ENCODE measurements at places on chromosomes 5 and 9.

DNA sequence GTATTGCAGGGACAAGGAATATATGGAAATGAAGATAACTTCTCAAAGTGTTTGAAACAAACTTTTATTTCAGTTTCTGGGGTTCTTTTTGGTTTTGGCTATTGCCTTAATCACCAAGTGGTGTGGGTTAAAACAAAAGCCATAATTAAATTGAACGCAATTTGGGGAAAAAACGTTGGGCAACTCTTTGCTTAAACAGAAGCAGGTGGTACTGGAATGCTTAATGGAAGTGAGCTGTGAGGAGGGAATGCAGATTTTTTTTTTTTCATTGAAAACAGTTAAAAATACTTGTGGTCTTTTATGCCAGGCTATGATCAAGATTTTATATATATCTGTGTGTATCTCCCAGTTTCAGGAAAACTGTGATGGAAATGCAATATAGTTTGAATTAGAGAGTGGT lies 195.7 kb upstream of the TUT7 start:
- DNase-seq, result no peak

GRCh38 chr9:127765418-127765817 lies 13.0 kb downstream of the SH2D3C start:
- no peak for DNase-seq

GRCh38 chr5:8628521-8628920 lies 759.6 kb downstream of the MTRR start:
- DNase-seq, result peak; percentile 79

- no peak for DNase-seq
Observed at GRCh38 chr5:139700711-139701055, 52.5 kb downstream of the CXXC5 start.

DNA sequence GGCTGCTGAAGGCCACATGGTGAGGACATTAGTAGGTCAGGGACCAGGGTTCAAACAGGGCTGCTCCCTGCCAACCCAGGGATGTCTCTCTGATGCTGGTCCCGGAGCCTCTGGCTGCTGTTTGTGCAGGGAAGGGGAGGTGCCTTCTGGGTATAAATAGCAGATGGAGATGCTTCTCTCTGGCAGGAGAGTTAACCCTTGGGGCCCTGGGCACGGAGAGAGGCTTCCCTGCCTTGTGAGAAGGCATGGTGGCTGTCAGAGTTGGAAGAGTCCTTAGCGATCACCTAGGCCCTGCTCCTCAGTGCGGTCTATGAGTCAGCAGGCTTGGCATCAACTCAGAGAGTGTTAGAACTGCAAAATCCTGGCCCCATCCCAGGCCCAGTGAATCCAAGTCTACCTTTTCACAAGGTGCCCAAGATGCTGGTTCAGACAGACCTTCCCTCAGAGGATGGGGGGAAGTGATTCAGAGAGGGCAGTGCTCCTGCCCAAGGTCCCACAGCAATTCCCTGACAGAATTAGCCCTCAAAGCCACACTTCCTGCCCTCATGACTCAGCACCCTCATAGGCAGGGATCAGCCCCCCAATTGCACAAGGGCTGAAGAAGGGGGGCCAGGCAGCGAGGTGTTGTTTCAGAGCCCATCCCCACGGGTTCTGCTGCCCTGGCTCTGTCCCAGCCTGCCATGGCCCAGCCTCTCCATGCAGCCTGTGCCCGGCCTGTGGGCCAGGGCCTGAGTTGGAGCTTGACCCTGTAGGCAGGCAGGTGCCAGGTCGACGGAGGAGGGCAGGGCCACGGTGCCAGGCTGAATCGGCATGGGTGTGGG lies 25.6 kb downstream of the CAMK2A start:
- DNase-seq, result no peak

DNA sequence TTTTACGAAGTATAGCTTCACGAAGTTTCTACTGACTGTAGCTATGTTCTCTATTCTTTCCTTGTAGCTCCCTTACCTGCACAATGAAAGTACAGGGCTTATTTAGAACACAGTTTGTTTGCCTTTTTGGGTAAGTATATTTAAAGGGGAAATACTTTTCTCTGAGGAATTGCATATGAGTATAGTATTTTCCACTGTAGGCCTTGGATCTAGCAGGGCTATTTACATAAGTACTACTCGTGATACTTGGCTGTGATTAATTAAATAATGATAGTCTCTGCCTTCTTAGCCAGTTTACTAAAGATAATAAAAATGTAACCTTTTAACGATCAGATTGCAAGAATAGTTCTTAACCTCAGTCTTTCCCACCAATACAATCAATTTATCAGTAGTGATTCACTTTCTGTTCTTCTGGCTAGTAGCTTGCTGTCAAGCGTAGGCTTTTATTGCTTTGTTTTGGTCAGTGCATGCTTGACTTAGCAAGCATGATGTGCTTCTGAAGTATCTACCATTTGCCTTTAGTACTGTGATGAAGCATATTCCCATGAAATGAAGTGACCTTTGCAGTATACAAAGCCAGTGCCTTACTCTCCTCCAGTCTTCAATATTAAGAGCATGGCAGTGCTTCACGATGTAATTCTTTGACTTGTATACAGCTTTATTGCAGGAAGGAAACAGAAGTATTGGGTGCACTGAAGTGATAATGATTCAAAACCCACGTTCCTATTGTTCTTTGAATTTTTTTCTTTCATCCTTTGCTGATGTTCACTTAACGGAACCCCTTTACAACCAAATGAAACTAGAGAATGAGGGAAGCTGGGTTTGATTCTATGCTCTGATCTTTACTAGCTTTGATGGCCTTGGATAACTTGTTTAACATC lies 64.2 kb downstream of the SLC44A1 start:
- no peak for DNase-seq

GRCh38 chr5:88536146-88536545 lies 267.5 kb upstream of the TMEM161B start:
- DNase-seq, result no peak

- no peak for DNase-seq
Observed at GRCh38 chr5:152688561-152689249, 283.6 kb upstream of the NMUR2 start.

GRCh38 chr5:10463566-10463965 lies 21.9 kb downstream of the ROPN1L start:
- DNase-seq, result no peak

- DNase-seq, result no peak
Observed at GRCh38 chr5:76475936-76476335, 72.9 kb downstream of the IQGAP2 start.

DNA sequence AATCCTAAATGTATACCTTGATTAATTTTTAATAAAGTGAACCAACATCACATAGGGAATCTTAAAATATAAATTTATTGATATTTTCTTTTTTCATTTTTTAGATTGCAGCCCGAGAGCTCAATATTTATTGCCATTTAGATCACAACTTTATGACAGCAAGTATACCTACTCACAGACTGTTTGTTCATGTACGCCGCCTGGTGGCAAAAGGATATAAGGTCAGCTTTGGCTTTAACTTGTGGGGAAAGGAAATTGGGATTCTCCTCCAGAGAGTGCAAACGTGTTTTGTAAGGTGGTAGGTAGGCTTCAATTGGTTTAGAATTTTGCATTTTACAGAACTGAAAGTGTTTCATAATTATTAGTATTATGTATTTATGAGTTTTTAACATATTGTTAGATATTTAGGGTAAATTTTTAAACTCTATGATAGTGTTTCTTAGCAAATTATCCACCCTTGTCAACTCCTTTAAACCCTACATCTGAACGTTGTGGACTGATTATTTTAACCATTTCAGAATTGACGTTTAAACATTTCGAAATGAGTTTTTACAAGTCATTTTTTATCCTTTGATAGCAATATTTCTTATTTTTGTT lies 17.5 kb upstream of the DHFR start:
- peak; percentile 1 for DNase-seq

DNA sequence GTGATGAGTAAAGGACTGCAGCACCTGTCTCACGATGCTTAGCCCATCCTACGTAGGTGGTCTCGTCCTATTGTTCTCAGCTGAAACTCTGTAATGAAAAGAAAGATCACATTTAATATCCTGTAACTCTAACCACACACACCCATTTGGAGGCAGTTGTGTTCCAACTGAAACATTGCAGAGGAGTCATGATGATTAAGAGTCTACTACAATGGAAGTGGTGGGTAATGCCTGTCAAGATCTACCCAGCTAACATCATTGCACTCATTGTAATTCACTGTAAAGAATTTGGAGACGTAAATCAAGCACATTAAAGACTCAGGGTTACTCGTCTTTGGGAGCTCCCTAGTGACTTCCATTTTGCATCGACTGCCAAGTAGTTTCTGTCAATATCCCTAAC lies 106.0 kb upstream of the PTPN3 start:
- DNase-seq, result no peak

GRCh38 chr9:14245901-14246525 lies 67.9 kb downstream of the NFIB start:
- DNase-seq, result no peak

DNA sequence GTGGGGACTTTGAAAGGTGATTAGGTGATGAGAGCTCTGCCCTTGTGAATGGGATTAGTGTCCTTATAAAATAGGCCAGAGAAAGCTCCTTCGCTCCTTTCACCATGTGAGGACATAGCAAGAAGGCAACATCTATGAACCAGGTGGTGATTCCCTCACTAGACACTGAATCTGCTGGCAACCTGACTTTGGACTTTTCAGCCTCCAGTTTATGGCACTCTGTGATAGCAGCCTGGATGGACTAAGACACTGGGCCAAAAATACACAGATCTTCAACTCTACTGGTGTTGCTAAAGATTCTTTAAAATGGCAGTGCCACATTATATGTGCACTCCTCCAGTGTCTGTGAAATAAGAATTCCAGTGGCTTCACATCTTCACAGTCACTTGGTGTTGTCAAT lies 41.2 kb upstream of the COL15A1 start:
- DNase-seq, result no peak

DNA sequence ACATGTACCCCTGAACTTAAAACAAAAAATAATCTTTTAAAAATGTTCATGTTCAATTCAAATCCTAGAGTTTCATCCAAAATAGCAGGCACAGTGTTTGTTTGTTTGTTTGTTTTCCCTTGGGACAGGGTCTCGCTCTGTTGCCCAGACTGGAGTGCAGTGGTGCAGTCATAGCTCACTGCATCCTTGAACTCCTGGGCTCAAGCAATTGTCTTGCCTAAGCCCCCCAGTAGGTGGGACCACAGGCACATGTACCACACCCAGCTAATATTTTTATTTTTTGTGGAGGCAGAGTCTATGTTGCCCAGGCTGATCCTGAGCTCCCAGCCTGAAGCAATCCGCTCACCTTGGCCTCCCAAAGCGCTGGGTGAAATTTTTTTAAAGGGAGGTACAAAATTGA lies 5.0 kb upstream of the POLR1E start:
- no peak for DNase-seq

DNA sequence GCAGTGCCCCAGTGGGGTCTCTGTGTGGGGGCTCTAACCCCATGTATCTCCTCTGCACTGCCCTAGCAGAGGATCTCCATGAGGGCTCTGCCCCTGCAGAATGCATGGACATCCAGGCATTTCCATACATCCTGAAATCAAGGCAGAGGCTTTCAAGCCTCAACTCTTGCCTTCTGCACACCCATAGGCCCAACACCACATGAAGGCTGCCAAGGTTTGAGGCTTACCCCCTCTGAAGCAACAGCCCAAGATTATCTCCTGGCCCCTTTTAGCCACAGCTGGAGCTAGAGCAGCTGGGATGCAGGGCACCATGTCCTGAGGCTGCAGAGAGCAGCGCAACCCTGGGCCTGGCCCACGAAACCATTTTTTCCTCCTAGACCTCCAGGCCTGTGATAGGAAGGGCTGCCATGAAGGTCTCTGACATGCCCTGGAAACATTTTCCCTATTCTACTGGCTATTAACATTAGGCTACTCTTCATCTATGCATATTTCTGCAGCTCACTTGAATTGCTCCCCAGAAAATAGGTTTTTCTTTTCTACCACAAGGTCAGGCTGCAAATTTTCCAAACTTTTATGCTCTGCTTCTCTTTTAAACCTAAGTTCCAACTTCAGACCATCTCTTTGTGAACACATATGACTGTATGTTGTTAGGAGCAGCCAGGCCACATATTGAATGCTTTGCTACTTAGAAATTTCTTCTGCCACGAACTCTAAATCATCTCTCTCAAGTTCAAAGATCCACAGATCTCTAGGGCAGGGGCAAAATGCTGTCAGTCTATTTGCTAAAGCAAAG lies 18.4 kb downstream of the NR3C1 start:
- no peak for DNase-seq

DNA sequence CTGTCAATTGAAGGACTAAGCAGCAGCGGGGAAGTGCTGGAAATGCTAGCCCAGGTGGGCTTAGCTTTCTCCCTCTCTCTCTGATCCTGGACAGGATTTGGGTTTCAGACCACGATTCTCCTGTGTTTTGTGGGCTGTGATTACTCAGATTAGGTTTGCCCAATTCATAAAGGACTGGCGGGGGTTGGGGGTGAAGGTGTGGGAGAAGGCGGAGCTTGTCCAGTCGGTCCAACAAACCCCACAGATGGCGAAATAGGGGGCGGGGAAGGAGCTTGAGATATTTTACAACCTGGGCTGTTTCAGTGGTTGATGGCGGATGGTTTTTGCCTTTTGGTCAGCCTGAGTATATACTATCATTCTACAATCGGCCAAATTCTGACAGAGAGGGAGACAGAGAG lies 35.2 kb downstream of the PCDHAC2 start:
- DNase-seq, result no peak

DNA sequence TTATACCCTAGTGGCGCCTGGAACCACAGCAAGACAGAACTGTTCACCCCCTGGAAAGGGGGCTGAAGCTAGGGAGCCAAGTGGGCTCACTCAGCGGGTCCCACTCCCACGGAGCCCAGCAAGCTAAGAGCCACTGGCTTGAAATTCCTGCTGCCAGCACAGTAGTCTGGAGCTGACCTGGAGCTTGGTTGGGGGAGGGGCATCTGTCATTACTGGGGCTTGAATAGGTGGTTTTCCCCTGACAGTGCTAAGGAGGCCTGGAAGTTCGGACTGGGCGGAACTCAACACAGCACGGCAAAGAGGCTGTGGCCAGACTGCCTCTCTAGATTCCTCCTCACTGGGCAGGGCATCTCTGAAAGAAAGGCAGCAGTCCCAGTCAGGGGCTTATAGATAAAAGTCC lies 19.5 kb downstream of the BTNL3 start:
- DNase-seq, result no peak

DNA sequence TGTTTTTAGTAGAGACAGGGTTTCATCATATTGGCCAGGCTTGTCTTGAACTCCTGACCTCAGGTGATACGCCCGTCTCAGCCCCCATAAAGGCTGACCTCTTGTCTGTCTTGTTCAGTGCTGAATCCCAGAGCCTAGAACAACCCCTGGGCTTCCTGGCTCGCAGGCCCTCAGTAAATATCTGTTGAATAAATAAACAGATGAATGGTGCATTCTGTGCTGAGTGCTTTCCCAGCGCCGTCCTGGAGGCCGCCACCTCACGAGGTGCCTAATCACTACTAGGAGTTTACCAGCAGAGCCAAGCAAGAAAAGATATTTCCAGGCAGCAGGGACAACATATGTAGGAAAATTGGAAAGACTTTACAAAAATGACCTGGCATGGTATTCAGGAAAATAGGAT lies 88.5 kb downstream of the SNX24 start:
- no peak for DNase-seq

DNA sequence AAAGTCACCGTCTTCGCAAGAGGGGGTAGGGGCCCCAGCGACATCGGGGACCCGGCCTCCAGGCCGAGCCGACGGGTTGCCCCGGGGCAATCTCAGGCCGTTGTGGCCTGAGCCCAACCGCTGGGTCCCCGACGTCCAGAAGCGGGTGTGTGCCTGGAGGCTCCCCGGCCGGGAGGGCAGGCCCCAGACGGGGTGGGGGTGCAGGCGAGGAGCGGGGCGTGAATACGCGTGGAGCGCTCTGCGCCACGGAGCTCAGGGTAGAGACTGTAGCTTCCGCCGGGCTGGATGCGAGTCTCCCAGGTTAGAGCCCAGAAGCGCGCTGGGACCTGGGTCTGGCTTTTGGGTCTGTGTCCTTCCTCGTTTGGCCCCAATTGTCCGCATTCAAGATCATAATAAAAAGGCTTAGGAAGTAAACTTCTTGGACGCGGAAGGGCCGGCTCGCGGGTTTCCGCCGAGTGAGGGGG lies 3.5 kb downstream of the BARX1 start:
- DNase-seq, result no peak
